Lower lobe of right lung (tissue), 2 donors: ENCODE measurements at places on chromosomes 4 and X. TPM values are rescaled to one million over a fixed set of nuclear protein-coding genes. Genes with fewer than 3 reads are reported as not detected.

DNA sequence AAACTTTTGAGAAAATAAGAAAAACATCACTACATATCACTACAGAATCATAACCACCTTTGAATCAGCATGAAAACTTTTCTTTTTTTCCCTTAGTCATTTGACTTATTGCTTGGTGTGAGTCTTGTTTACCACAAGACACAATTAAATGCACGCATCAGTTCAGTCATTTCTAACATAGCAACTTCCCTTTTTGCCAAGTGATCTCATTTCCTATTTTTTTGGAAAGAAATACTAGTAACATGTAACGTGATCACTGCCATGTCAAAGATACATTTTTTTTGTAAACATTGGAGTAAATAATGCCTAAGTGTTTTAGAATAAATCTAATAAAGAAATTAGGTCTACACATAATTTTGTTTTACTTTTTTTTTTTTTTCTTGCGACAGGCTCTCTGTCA, 5.1 kb upstream of the CXCL8 start:
- no peak for DNase-seq

GRCh38 chrX:32483534-32484136, 727.7 kb downstream of the DMD start:
- DNase-seq = no peak

DNA sequence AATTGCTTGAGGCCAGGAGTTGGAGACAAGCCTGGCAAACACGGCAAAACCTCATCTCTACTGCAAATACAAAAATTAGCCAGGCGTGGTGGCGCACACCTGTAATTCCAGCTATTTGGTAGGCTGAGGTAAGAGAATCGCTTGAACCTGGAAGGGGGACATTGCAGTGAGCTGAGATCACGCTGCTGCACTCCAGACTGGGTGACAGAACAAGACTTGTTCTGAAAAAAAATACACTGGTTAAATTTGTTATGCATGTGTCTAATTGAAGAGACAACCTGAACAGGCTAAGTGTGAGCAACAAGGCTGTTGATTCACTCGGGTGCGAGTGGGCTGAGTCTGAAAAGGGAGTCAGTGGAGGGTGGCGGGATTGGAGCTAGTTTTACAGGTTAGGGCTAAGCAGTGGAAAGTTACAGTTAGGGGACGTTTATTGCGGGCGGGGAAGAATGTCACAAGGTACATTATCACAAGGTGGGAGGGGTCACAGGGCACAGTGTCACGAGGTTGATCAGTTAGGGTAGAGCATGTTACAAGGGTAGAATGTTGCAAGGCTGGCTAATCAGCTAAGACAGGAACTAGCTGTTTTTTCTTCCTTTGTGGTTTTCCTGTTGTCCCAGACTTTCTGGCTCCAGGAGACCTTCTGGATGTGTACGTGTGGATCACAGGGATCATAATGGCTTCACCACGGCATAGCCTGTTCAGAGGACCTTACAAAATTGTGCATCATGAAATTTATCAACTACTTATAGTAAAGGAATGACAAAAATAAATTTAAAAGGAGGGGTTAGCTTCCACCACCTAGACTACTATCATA, 115.8 kb downstream of the NAA11 start:
- DNase-seq = no peak

Gene GCNA
- 2.1 TPM for total RNA-seq

Gene H2AZ1
- total RNA-seq = 143 TPM

- DNase-seq = no peak
Measured at GRCh38 chr4:128308986-128309385, 21.4 kb upstream of the PGRMC2 start.

DNA sequence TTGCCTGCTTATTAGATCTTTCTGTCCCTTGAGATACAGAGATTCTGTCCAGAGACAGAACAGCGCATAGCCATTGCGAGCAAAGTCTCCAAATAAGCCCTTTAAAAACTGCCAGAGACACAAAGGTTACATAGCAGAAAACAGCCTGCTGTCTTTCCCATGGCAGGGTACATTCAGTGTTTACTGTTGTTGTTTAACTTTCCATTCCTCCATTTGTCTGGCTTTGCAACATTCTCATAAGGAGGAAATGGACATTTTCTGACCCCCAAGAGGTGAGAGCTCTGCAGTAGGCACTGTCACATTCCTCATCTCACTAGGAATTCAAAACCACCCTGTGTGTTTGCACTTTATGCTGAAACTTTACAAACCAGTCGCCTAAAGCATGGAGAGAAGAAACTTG, 48.3 kb downstream of the PDE5A start:
- no peak for DNase-seq

- DNase-seq = no peak
Measured at GRCh38 chr4:78876568-78877320, 62.5 kb downstream of the PAQR3 start.

DNA sequence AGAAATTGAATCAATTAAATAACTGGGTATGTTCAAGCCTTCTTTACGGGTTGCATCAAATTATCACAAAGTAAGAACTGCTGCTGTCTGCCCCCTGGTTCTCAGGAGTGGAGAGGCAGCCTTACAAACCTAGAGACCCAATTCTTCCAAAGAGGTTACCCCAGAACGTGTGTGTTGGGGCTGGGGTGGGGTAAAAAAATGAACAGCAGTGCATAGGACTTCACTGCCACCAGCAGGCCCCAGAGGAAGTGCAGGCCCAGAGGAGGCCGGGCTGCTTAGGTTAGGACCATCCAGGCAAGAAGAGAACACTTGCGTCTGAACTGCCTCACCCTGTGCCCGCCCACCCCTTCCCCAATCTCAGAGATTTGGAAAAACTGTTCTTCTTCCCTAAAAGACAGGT, 1.5 kb upstream of the NWD2 start:
- no peak for DNase-seq

- DNase-seq = no peak
Measured at GRCh38 chrX:53261355-53261972, 19.9 kb downstream of the IQSEC2 start.

Gene CXCL11
- 0.62 TPM for total RNA-seq

DNA sequence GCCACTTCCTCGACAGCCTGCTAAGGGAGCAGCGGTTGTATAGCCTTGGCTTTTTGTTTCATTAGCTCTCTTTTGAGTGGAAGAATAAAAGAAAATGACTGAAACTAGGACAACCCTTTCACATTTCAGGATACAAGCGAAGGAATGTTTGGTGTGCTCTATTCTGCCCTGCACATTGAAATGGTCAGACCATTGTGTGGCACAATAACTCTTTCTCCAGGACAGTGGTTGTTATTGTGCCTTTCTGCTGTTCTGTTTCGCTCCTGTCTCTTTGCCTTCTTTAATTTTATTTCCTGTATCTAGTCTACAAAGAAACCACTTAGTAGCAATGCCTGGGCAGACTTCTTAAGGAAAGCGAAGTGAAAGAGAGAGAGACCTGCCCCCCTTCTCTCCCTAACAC, 473.7 kb downstream of the GBA3 start:
- DNase-seq = no peak

- DNase-seq = no peak
Measured at GRCh38 chrX:30781711-30782444, 107.2 kb downstream of the TAB3 start.

- DNase-seq = no peak
Measured at GRCh38 chrX:42119076-42119475, 195.7 kb upstream of the CASK start.

Gene TMEM47
- 24.8 TPM for total RNA-seq

GRCh38 chr4:44071959-44072955, 376.4 kb downstream of the KCTD8 start:
- DNase-seq = no peak

Gene SPANXA2
- total RNA-seq = not detected

GRCh38 chr4:38659346-38659745, 4.7 kb upstream of the KLF3 start:
- DNase-seq = no peak

DNA sequence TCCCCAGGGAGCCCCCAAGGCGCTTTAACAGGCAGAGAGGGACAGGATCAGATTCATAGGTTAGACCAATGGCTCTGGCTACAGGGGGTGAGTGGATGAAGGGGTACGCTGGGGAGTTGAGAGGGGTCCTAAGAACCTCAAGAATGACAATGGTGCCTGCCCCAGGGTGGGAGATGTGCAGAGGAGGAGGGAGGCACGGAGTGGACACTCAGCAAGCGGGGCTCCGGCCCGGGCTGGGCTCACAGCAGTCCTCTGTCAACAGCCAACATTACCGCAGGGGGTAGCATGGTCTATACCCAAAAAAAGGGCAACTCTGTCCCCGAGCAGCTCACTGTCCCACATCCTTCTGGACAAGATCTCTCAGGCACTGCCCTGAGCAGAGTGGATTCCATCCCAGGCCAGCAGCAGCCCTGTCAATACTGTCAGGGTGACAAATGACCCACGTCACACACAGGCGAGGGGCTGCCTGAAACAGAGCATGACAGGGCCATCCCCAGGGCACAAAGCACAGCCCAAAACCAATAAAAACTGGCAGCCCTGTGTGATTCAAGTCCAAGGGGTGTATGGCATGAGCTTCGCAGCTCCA, 47.7 kb upstream of the PPP2R2C start:
- no peak for DNase-seq

GRCh38 chr4:140234697-140235060, 80.7 kb upstream of the MAML3 start:
- DNase-seq = no peak

Gene ASMT
- not detected for total RNA-seq
